Activated CD4-positive, alpha-beta T cell treated with anti-CD3 and anti-CD28 coated beads for 1 hour (primary cell): ENCODE measurements at places on chromosomes 11 and 22.

GRCh38 chr22:25478528-25478927 is 85.9 kb upstream of the GRK3 start:
- no peak for DNase-seq

DNA sequence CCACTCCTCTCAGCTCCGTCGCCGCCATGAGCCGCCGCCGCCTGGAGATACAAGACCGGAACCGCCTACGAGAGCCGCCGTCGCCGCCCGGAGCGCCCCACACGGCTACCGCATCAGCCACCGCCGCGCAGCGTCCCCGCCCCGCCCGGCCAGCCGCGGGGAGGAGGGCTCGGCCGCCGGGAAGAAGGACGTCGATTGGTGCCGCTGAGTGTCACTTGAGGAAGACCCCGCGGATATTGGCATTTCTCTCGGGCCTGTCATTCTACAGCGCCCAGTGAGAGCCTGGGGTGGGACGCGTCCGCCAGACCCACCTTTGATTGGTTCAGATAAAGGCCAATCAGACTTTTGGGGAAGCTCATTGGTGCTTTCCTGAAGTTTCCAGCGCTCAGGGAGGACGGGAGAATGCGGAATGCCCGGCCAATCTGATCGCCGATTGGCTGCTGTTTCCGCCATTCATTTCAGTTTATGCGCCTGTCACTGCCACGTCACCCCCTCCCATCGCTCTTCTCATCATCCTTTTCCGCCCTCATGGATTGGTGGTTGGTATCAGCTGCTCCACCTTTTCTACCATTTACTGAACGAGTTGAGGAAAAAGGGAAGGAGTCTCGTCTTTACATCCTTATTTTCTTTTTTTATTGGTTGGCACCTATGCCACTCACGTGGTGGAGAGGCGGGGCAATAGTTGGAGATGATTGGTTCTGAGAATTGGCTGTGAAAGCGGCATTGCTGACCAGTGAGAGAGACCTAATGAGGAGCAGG is at the start of gene OSBP:
TSS of gene OSBP (minus strand) at position 138 of the 759 bp plus-strand sequence. CDS start at position 28, 110 bp downstream.
- DNase-seq, result peak; percentile 95

DNA sequence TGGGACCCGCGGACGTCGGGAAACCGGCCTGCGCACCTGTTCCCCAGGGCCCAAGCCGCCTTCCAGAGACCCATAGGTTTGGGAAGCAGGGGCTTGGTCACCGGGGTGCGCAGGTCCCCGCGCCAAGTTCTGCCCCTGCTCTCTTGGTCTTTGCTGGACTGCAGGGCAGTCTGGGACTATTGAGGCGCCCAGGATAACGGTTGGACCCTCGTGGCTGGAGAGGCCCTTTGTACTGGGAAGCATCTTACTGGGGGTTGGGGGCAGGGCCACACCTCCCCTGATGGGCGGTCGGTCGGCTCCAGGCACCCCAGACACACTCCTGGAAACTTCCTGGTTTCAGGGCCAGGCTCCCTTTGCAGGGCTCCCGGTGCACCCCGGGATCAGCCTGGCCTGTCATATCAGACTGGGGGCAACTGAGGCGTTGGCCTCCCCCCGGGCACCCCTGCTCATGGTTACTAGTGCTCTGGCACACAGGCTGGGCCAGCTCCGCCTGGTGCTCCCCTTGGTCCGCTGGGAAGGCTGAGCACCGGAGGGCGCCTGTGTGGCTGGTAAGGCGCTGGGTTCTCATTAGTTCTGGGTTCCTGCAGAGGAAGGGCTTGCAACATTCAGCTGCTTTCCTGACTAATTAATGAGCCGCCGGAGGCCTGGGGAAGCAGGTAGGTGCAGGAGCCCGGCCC is 1250.5 kb downstream of the BRD1 start:
- no peak for DNase-seq

DNA sequence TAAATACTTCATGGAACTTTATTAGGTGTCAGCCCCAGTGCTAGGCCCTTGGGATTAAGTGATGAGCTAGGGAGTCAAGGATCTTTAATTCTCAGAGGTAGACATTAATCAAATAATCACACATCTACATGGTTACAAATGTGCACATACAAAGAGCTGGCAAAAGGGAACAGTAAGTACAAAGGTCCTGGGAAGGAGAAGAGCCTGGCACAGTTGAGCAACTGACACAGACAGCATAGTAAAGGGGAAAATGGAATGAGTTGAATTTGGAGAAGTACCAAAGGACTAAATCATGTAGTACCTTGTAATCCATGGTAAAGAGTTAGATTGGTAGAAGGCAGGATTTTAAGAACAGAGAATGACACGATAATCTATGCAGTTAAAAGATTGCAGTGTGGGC is 116.3 kb downstream of the APIP start:
- no peak for DNase-seq

GRCh38 chr22:29739346-29739875 is 19.6 kb downstream of the CABP7 start:
- no peak for DNase-seq
